ENCODE measurements at places on chromosomes 5 and 9.

DNA sequence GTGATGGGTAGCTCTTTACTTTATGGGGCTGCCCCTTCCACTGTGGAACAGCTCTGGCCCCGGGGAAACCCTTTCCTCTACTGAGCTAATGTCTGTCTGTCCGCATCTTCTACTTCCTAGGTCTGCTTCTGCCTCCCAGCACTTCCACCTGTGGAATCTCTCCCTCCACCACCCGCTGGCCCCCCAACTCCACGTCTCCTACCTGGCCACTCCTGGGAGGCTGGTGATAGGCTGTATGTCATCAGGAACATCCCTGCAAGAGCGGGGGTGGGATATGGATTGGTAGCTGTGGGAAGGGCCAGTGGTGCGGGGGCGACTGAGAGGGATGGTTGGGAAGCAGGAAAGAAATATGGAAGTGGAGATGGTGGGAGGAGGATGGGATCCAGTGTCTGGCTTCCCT lies 9.2 kb downstream of the ALAD start:
- peaks cover 7% of the 10 kb centered on the region for H3K36me3 ChIP-seq
- H3K27me3 ChIP-seq: no peaks in the 10 kb centered on the region
- H3K27ac ChIP-seq: no peak overlapping the region

DNA sequence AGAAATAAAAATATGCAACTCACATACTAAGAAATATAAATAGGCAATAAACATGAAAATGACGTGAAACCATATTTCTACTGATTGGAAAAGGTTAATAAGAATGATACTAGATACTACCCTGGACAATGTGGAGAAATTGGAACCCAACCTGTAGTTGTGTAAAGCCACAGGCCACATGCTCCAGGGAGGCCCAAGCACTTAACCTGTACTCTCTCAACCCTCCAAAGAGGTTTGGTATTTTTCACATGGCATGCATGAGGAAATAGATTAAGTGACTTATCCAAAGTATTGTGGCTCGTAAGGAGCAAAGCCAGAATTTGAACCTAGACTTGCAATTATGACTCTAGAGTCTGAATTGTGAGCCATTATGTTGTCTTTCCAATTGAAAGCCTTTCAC lies 13.4 kb downstream of the LIFR start:
- H3K27ac ChIP-seq: no peak overlapping the region
- H3K27me3 ChIP-seq: peaks cover 23% of the 10 kb centered on the region
- no peak for DNase-seq
- H3K4me1 ChIP-seq: no peaks in the 10 kb centered on the region
- H3K36me3 ChIP-seq: no peaks in the 10 kb centered on the region
- H3K4me3 ChIP-seq: no peak overlapping the region

DNA sequence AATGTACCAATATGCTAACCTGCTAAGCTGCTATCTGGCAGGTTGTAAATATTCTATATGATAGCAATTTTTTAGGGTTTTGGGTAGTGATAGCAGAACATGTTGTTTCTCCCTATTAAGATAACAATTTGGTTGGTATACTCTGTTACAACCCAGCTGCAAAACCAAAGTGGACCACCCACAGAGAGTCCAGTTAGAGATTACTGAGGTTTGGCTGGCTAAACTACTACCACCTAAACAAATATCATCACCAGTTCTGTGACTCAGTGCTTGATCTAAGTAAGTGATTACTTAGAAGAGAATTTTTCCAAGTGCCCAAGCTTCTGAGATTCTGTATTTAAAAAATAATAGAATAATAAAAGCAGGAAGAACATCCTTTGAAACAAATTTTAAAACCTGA lies 72.3 kb downstream of the XRCC4 start:
- H3K27me3 ChIP-seq: no peaks in the 10 kb centered on the region
- no peaks in the 10 kb centered on the region for H3K4me1 ChIP-seq
- no peak for DNase-seq
- H3K27ac ChIP-seq: no peak overlapping the region
- H3K36me3 ChIP-seq: peaks cover 2% of the 10 kb centered on the region

DNA sequence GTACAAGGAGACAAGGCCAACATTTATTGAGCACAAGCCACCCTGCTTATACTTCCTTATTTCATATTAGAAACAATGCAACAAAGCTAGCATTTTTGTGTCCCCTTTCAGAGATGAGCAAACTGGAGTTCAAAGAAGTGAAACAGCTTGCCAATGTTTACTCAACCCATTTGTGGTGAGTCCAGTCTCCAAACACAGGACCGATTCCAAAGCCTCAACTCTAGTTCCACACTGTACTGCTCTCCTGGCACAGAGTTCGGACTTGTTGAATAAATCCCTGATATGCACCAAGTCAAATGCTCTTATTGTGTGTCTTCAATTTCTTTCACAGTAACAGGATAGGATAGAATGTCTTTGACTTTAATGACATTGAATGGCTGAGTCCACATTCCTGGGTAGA lies 604.8 kb upstream of the BRINP1 start:
- peaks cover 7% of the 10 kb centered on the region for H3K27me3 ChIP-seq
- H3K4me1 ChIP-seq: no peaks in the 10 kb centered on the region
- DNase-seq: no peak
- H3K36me3 ChIP-seq: no peaks in the 10 kb centered on the region
- H3K27ac ChIP-seq: no peak overlapping the region

- H3K36me3 ChIP-seq: no peaks in the 10 kb centered on the region
- peaks cover 15% of the 10 kb centered on the region for H3K27me3 ChIP-seq
- no peaks in the 10 kb centered on the region for H3K4me1 ChIP-seq
- H3K4me3 ChIP-seq: no peak overlapping the region
- no peak for DNase-seq
Measured at GRCh38 chr9:134967547-134967930, 49.8 kb upstream of the FCN1 start.

DNA sequence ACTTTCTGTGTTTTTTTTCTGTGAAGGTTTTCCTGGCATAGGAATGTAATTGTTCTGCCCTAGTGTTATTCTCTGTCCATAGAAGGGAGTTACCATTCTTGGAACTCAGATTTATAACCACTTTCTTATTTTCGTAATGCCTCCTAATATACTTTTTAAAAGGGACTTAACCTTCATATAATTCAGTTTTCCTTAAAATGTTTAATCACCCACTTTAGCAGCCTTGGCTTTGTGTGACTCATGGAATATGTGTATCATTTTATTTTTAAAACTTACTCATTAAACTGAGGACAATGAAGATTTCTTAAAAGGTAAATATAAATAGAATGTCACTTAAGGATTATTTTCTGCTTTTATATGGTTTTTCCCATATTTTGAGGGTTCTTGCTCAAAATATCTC lies 50.0 kb downstream of the RAI14 start:
- H3K27ac ChIP-seq: no peak overlapping the region
- H3K4me3 ChIP-seq: no peak overlapping the region

- no peaks in the 10 kb centered on the region for H3K27me3 ChIP-seq
- no peaks in the 10 kb centered on the region for H3K4me1 ChIP-seq
- no peak overlapping the region for H3K4me3 ChIP-seq
- DNase-seq: no peak
- H3K36me3 ChIP-seq: no peaks in the 10 kb centered on the region
Measured at GRCh38 chr9:9749591-9749990, 863.2 kb downstream of the PTPRD start.

- no peaks in the 10 kb centered on the region for H3K36me3 ChIP-seq
- H3K27ac ChIP-seq: no peak overlapping the region
- H3K4me3 ChIP-seq: no peak overlapping the region
- no peak for DNase-seq
- H3K4me1 ChIP-seq: no peaks in the 10 kb centered on the region
Measured at GRCh38 chr5:36596247-36596646, 10.2 kb upstream of the SLC1A3 start.

DNA sequence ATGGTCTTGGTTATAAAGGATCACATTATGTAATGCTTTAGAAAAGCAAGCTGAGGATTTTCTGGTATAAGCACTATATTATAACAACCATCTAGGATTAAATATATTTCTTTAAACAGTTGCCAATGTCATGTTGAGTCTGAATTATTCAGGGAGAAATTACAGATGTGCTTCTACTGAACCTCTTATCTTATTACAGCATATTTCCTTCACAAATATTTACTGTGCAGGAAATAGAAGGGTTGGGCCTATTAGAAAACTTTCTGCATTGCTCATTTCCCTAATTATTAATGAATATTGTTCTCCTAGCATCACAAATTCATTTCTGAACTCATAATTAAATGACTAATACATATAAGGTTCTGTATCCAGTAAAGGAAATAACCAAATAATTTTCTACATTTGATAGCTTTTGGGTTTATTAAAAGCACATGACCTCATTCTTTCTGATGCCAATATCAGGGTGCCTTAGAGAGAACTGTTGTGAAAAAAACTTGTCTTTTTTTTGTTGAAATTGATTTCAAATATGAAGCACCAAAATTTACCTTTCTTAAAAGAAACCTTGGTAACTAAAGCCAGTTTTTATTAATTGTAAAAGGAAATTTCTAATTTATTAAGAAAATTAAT lies 476.8 kb upstream of the PTGER4 start:
- no peak overlapping the region for H3K4me3 ChIP-seq
- no peak overlapping the region for H3K27ac ChIP-seq
- peaks cover 7% of the 10 kb centered on the region for H3K4me1 ChIP-seq
- peaks cover 1% of the 10 kb centered on the region for H3K36me3 ChIP-seq

- H3K4me3 ChIP-seq: no peak overlapping the region
- H3K27ac ChIP-seq: no peak overlapping the region
- no peaks in the 10 kb centered on the region for H3K27me3 ChIP-seq
- DNase-seq: no peak
Measured at GRCh38 chr5:11323761-11324160, 562.7 kb upstream of the DAP start.

All from activated naive CD8-positive, alpha-beta T cell treated with anti-CD3 and anti-CD28 coated beads for 36 hours (primary cell).